ENCODE measurements at places on chromosomes 2 and 18.

- no peak for DNase-seq
Measured at GRCh38 chr2:223723954-223724411, 113.4 kb downstream of the AP1S3 start.

DNA sequence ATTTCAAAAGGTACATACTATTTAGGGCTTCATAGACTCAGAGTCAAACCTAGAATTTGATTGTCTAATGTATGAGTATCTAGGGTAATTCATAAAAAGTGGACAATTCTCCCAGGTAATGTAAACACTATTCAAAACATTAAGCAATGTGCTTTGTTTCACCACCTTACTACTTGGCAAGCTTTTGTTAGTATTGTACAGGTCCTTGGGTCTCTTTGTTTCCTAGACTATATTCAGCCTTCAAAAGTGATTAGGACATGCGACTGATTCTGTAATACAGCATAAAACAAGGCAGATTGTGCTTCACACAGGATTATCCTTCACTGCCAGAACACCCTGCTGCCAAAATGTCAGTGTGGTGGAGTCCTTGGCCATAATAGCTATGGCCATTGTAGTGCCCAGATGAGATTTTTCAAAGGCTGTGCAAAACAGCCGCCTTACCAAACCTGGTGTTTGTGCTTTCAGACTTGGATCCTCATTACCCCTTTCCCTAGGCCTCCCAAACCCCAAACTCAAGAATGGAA, 90.1 kb upstream of the CAVIN2 start:
- DNase-seq: no peak

- DNase-seq: no peak
Measured at GRCh38 chr18:36470896-36471295, 173.4 kb downstream of the FHOD3 start.

DNA sequence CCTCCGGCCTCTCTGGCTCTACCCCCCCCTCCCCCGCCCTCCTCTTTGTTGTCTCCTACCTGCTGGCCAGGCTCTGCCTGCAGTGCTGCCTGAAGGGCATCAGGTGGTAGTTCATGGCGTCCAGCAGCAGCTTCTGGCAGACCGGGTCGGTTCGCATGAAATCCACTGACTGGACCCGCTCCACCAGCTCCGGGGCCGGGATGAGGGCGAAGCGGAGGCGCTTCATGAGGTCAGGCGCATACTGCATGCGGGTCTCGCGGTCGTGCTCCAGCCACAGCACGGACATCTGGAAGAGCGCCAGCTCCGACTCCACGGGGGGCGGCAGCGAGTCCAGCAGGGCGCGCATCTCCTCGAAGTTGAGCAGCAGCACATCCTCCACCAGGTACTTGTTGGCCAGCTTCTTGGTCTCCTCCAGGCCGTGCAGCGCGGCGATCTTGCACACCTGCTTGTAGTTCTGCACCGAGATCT, 3.2 kb downstream of the KLHL14 start:
- no peak for DNase-seq

DNA sequence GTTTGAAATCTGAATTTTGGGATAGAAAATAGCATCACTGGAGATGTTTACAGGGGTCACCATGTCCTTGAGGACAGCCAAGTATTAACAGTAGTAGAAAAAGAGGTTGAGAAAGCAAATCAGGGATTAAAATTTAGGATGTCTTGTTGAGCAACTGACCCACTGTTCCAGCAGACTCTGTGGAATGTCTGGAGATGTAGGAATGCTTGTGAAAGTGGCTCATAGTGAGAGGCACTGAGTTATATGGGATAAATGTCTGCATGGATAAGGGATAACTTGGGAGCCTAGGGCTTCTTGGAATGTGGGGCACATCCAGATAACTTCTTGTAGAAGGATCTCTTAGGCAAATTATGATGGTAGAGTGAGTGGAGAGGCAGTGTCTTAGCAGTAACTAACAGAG, 495.0 kb downstream of the TMX3 start:
- no peak for DNase-seq

DNA sequence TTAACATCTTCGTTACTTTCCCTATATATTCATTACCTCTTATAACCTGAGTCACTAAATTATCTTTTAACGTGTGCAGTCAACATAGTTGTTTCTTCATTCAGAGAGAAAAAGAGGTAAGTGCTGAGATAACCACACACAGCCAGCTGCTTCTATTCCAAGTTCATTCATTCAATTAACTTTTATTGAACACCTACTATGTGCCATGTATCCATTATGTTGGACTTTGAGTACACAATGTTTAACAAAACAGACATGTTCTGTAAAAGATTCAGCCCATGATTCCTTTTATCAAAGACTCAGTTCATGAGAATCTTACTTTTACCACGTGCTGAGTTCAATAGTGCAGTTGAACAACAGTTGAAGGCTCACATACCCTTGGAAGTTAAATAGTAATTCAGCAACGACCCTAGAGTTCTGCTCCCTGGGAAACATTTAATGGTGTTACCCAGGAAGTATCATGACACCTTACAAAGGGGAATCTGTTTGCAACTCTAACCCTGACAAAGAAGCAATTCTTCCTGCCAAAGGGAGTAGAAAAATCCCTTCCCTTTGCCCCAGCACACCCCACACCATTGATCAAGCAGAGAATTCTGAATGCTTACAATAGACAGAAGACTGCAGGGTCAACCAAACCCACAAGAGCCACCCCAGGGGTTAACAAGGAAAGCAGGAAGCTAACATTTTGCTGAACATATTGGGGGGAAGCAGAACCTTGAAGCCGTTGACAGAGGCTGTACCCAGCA, 595.8 kb downstream of the STK39 start:
- DNase-seq: no peak

DNA sequence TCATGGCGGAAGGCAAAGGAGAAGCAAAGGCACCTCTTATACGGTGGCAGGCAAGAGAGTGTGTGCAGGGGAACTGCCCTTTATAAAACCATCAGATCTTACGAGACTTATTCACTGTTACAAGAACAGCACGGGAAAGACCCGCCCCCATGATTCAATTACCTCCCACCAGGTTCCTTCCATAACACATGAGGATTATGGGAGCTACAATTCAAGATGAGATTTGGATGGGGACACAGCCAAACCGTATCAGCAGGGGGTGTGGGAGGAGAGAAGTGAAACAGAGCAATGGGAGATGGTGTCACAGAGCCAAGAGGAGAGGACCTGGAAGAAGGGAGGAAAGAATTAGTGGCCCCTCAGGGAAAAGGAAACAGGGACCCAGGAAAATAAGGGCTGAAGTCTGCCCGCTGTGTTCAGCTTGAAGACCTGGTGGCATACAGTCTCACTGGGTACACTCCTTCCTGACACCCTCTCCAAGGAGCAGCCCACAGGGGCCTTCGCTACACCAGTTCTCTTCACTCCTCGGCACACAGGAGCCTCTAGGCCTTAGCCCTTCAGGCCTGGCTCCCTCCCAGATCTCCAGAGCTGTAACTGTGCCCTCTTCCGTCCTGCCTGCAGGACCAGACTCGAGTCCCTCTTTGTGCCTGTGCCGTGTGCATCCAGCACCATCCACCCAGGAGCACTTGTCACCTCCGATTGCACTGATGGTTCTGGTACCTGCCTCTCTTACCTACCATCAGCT, 262.1 kb downstream of the EIPR1 start:
- no peak for DNase-seq

DNA sequence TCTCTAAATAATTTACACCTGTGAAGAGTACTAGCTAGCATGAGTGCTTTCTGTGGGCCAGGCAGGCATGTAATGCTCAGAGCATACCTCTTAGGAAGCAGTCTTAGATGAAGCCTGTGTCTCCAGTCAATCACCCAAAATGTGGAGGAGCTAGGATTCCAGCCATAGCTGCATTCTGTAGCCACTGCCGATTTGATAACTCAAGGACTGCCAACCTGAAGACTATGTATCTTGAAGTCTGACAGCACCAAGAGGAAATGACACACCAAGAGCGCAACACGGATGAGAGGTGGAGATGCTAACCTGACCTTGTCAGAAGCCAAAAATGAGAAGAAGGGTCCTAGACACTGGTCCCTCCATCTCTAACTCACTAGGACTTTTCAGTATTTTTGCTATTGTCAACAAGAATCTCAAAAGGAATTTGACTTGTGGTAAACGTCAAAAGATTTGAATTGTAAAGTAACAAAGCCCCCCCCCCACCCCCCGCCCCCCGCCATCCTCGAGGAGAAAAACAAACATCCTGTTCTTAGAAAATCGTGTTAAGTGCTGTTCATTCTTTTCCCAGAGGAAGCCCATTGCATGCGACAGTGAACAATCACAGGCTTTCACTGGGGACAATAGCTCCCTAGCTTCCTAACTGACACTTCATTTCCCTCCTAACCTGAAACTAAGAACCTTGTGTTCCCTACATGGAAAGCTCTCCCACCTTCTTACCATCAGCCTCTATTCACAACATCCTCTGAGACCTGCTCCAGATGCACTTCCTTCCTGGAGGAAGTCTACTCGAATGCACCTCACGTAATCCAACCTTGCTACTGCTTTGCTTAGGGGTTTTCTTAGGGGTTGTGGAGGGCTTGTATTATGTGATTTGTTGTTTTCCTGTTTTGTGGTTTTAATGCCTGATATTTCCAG, 14.7 kb downstream of the CDC42EP3 start:
- DNase-seq: no peak

GRCh38 chr2:31331156-31331555, 83.4 kb downstream of the XDH start:
- no peak for DNase-seq

DNA sequence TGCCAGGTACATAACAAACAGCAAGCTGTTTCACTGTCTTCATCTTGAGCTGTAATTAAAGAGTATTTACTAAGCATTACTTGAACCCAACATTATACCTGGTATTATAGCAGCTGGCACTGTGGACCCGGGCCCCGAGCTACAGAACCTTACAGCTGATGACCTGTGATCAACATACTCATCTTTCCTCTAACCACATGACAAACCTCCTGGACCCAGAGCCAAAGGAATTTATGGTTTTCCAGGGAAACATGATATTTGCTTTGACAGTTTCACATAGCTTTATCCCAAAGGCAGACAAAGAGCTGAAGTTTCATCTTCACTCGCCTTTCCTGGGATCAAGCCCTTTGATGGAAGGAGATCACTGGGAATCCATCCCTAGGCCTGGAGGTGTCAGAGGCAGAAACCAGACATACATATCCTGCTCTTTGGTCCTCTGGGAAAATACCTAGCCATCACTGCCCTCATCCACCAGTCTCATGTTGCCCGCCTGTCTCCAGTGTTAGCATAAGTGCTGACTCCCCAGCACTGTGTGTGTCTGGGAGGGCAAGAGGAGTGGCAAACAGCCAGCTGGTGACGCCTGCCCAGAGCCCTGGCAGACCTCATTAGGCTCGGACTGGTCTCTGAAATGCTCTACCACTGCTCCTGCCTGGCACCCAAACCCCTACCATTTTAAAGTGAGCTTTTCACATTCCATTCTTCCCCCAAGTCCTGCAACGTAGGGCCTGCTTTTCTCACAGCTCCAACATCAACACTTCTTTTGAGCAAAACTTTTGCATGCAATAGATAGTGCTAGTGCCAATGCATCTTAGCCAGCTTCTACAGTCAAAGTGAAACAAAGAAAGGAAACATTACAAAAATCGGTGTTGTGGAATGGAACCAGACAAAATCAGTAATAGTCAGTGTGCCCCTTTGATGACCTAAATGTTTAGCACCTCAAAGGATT, 138.8 kb upstream of the CTAGE1 start:
- no peak for DNase-seq

- DNase-seq: no peak
Measured at GRCh38 chr18:80191264-80191663, 56.0 kb downstream of the PARD6G start.

GRCh38 chr2:158955842-158956365, 12.5 kb upstream of the TANC1 start:
- DNase-seq: no peak

- no peak for DNase-seq
Measured at GRCh38 chr2:85994897-85995647, 106.3 kb upstream of the ST3GAL5 start.

DNA sequence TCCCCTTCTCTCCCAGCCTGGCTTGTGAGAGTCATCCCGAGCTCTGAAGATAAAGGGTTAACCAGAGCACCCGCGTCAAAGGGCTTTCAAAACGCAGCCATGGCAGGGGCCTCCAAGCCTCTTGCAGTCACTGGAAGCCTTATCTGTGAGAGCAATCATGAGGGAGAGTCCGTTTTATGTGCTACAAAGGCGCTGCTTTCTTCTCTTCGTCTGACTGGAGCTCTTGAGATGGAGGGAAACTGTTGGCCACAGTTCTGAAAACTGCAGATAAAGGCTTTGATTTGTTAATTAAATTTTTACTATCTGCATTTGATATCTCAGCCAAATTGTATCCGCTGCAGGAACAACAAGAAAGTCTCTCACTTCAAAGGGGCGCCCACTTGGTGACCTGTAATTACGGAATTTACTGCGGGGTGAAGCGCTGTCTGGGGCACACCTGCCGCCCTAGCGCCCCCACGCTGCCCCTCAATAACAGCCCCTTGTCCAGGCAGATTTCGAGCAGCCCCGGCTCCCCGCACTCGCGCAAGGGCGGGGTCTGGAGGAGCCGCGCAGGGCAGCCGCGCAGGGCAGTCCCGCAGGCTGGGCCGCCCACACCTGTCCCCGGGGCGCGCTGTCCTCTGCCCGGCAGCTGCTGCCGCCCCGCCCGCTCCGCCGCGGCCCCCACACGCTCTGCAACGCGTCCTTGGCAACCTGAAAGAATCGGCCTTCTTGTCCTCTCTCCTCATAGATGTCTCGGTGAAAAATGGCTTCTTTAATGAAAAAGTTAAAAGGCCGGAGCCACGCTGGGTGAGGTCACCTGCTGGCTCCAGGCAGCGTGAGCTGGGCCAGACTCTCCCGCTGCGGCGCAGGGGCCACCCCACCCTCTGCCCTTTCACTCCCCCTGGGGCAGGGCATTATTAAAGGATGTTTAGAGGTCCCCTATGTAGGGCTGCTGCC, 217.9 kb downstream of the VAPA start:
- DNase-seq: no peak

DNA sequence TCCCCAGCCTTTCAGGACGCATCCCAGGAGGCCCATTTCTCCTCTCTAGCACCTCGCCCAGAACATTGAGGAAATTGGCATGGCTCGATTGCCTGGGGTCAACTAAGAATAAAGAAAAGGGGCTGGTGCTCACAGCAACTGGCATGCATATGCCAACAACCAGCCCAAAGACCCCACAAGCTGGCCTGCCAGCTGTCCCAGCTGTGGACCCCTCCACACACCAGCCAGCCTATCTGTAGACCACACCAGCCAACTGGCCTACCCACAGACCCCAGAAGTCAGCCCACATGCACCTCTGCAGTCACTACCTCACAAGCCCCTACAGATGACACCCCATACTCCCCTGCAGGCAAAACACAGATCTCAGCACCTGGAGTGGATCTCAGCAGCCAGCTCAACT, 123.8 kb upstream of the ID2 start:
- DNase-seq: no peak

GRCh38 chr2:205903549-205904129, 182.3 kb downstream of the INO80D start:
- no peak for DNase-seq

DNA sequence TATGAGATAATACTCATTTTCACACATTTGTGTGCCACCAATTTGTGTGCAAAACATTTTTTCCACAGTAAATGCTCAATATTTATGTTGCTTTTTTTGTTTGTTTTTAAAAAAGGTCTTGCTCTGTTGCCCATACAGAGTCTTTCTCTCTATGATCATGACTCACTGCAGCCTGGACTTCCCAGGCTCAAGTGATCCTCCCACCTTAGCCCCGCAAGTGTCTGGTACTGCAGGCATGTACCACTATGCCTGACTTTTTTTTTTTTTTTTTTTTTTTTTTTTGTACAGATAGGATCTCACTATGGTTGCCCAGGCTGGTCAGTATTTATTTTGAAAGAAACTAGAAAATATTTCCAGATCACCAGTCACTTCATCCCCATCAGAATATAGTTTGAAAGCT, 297.8 kb upstream of the GYPC start:
- no peak for DNase-seq

- DNase-seq: no peak
Measured at GRCh38 chr2:10405448-10405847, 42.7 kb downstream of the ODC1 start.
